ENCODE measurements at places on chromosomes 1 and 21. TPM values are rescaled to one million over a fixed set of nuclear protein-coding genes. Genes with fewer than 3 reads are reported as not detected.

GRCh38 chr21:32186804-32187203 lies 92.0 kb downstream of the MIS18A start:
- H3K36me3 ChIP-seq, result no peaks in the 10 kb centered on the region
- no peak overlapping the region for H3K27ac ChIP-seq
- H3K27me3 ChIP-seq, result no peaks in the 10 kb centered on the region

DNA sequence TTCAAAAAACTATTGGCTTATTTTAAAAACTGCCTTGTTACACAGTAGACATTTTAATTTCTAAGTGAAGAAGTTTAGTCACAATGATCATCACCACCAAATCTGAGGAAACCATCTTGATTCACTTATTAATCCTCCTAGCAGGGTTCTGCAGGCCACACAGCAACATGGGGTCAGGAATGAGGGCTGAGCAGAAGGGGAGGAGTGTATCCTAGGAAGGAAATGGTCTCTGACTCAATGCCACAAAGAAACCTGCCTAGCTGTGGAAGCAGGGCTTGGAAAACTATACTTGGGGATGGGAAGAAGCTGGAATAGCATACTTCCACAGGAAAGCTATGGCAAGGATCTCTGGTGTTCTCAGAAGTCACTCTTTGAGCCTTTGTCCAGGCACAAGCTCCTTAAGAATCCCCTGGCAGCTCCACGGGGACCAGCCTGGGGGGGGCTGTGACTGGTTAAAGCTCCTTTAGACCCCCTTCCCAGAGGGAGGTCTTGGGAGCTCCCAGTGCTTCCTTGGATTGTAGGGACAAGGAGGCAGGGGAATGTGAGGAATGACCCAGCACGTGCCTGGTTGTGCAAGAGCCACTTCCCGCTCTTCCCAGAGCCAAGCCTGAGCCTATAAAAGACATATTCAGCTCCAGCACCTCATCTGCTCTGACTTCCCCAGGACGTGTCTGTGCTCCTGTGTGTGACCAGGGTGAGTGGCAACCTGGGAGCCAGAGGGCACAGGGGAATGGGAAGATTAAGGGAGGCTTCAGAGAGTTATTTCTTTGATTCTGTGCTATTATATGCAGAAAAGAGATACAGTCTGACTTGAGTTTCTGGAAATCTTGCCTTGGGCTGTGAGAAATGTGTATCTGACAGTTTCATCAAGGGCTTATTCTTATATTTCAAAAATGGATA lies at the start of gene LCE2A:
LCE2A (plus strand) TSS at position 645 of the 900 bp plus-strand sequence. CDS start 557 bp downstream, outside the sequence.
- no peaks in the 10 kb centered on the region for H3K36me3 ChIP-seq
- H3K27me3 ChIP-seq, result no peaks in the 10 kb centered on the region
- no peaks in the 10 kb centered on the region for H3K4me1 ChIP-seq
- no peak for DNase-seq

DNA sequence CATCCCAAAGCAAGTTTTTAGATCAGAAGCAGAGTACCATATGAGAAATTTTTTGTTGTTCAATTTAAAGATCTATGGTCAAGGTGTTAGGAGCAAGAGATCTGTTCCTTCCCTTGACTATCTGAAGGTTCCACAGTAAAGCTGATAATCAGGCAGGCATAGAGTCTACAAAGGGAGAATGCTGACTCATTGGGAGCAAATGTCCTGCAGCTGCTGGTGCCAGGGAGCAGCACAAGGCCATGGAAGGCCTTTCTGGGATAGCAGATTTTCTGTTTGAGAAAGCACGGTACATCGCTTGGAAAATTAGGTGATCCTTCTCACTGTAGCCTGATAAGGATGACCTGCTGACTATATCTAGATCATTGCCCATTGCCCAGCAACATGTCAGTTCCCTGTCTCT lies 210.1 kb upstream of the C1orf87 start:
- no peaks in the 10 kb centered on the region for H3K36me3 ChIP-seq
- H3K27ac ChIP-seq, result no peak overlapping the region
- DNase-seq, result no peak

- no peaks in the 10 kb centered on the region for H3K36me3 ChIP-seq
- no peak for DNase-seq
- no peaks in the 10 kb centered on the region for H3K27me3 ChIP-seq
- no peak overlapping the region for H3K4me3 ChIP-seq
- peaks cover 23% of the 10 kb centered on the region for H3K4me1 ChIP-seq
- no peak overlapping the region for H3K27ac ChIP-seq
These were observed 5.1 kb upstream of the CCN1 start for GRCh38 chr1:85575363-85575995.

DNA sequence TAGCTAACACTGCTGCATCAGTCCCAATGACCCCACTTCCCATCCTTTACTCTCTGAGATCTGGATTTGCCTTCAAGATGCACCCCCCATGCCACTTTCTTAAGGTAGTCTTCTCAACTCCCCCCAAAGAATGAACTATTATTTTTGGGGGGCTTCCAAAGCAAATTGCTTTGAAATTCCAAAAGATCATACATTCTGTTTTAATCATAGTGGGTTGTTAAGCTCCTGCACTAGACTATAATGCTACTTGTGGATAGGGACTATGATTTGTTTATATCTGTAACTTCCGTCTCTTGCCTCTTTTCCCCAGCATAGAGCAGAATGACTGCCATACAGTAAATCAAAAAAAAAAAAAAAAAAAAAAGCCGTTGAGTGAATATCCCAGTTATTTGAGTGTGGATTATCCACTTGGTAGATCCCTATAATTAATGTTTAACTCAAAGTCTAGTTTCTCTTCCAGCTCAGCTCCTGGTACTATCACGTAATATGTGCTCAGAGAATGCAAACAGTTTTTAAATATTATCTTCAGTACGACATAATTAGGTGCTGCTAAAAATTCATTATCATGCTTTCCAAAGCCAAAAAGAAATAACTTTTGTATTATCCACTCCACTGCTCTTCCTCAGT lies 26.9 kb downstream of the KIRREL1 start:
- peak overlapping the region; percentile 79 for H3K27ac ChIP-seq
- H3K4me1 ChIP-seq, result peaks cover 73% of the 10 kb centered on the region
- no peaks in the 10 kb centered on the region for H3K36me3 ChIP-seq
- H3K27me3 ChIP-seq, result no peaks in the 10 kb centered on the region

GRCh38 chr1:110673197-110673701 lies 1.5 kb downstream of the KCNA3 start:
- peaks cover 39% of the 10 kb centered on the region for H3K27me3 ChIP-seq
- H3K36me3 ChIP-seq, result no peaks in the 10 kb centered on the region
- DNase-seq, result no peak
- H3K4me1 ChIP-seq, result peaks cover 5% of the 10 kb centered on the region
- H3K4me3 ChIP-seq, result peak overlapping the region; percentile 56
- H3K27ac ChIP-seq, result peak overlapping the region; percentile 61

DNA sequence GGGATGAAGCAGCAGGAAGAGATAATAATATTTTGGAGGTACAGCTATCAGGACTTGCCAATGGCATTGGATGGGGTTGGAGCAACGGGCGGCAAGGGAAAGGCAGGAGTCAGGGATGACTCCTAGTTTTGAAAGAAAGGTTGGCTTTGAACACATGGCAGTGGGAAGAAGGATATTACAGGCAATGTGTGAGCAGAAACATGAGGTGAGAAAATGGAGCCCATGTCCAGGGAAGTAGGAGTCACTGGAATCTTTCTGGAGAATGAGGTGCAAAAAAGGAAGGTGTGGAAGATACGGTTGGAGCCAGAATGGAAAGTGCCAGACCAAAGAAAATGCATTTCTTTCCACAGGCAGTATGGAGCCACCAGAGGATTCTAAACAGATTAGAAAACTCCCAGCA lies 288.5 kb upstream of the KAZN start:
- no peaks in the 10 kb centered on the region for H3K4me1 ChIP-seq
- no peak overlapping the region for H3K27ac ChIP-seq
- no peak overlapping the region for H3K4me3 ChIP-seq
- H3K27me3 ChIP-seq, result no peaks in the 10 kb centered on the region
- DNase-seq, result no peak

DNA sequence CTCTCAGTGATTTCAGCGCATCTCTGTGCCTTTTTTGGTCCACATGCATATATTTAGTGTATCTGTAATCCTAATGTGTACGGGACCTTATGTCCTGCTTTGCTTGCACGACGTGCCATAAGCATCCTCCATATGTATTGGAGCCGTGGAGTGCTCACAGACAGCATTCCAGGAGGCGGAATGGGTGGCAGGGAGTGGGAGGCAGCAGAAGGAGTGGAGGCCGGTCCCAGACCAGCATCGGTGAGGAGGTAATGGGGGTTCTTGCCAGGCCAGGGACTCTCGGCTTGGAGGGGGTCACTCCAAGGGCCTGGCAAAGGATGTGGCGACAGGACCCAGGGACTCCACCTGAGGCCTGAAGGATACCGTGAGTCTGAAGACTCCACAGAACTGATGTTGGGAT lies 185.0 kb downstream of the CAMTA1 start:
- DNase-seq, result no peak
- H3K27me3 ChIP-seq, result peaks cover 19% of the 10 kb centered on the region
- H3K36me3 ChIP-seq, result no peaks in the 10 kb centered on the region

DNA sequence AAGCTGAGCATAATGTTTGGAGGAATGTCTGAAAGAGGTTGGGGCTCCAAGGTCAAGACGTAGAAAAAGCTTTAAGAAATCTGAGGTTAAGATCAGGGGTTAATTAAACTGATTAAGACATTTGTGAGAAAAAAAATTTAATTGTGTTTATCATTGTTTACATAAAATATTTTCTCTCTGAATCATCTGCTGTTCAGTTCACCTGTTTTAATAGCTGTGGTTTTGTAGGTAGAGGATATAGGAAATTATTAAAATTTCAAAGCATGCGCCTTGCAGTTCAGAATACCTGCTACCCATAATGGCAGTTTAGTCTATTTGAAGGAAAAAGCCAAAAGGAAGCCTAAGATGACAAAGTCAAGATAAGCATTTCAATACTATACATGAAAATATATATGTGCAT lies 153.2 kb downstream of the SPATA46 start:
- H3K4me3 ChIP-seq, result no peak overlapping the region
- H3K36me3 ChIP-seq, result no peaks in the 10 kb centered on the region
- peaks cover 5% of the 10 kb centered on the region for H3K4me1 ChIP-seq
- no peaks in the 10 kb centered on the region for H3K27me3 ChIP-seq

- H3K27ac ChIP-seq, result no peak overlapping the region
- no peak for DNase-seq
- H3K27me3 ChIP-seq, result no peaks in the 10 kb centered on the region
- H3K4me3 ChIP-seq, result no peak overlapping the region
- H3K36me3 ChIP-seq, result no peaks in the 10 kb centered on the region
- H3K4me1 ChIP-seq, result peaks cover 8% of the 10 kb centered on the region
These were observed 203.4 kb downstream of the TNR start for GRCh38 chr1:175539986-175540385.

DNA sequence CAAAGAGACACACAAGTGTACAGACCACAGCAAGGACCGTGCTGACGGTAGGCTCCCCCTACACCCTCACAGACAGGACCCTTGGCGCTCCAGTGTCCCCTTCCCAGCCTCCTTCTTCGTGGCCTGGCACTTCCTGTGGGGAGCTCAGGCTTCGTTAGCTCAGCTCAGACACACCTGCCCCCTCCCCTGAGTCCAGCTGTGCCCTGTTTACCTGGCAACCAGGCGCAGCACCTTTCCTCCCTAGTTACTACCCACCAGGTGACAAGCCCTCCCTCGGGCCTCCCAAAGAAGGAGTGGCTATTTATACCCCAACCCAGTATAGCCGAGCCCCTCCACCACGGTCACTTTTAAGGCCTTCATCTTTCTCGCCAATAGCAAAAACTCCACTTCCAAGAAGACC lies 4.7 kb downstream of the CELF3 start:
- H3K36me3 ChIP-seq, result no peaks in the 10 kb centered on the region
- H3K4me3 ChIP-seq, result no peak overlapping the region
- no peak for DNase-seq
- peaks cover 21% of the 10 kb centered on the region for H3K27me3 ChIP-seq

- H3K27ac ChIP-seq, result peak overlapping the region; percentile 6
- peaks cover 20% of the 10 kb centered on the region for H3K4me1 ChIP-seq
- DNase-seq, result peak; percentile 46
- H3K27me3 ChIP-seq, result no peaks in the 10 kb centered on the region
These were observed 19.6 kb upstream of the SLC26A9 start for GRCh38 chr1:205962821-205963221.

- H3K27me3 ChIP-seq, result no peaks in the 10 kb centered on the region
- H3K36me3 ChIP-seq, result no peaks in the 10 kb centered on the region
- no peaks in the 10 kb centered on the region for H3K4me1 ChIP-seq
- no peak overlapping the region for H3K4me3 ChIP-seq
These were observed 537.0 kb downstream of the NEGR1 start for GRCh38 chr1:71745326-71745725.

GRCh38 chr21:34276711-34277425 lies 86.9 kb upstream of the KCNE2 start:
- H3K4me1 ChIP-seq, result no peaks in the 10 kb centered on the region
- H3K27ac ChIP-seq, result no peak overlapping the region
- H3K4me3 ChIP-seq, result no peak overlapping the region
- no peaks in the 10 kb centered on the region for H3K27me3 ChIP-seq
- no peak for DNase-seq

DNA sequence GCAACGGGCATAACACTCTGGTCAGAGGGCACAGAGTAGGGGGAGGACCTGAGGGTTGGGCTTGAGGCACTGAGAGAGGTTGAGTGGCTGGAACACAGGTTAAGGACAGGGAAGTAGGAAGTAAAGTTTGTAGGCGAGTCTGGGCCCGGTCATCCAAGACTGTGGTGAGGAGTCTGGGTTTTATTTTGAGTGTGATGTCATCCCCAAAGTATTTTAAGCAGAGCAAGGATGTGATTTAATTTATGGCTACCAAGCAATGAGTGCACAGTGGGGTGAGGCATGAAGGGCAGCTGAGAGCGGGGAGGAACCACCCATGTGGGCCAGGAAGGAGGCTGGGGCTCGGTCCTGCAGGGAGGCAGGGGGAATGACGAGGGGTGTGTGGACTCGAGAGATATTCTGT lies 11.2 kb upstream of the VWA5B1 start:
- DNase-seq, result no peak
- H3K27me3 ChIP-seq, result peaks cover 10% of the 10 kb centered on the region
- no peak overlapping the region for H3K27ac ChIP-seq
- no peaks in the 10 kb centered on the region for H3K4me1 ChIP-seq

DNA sequence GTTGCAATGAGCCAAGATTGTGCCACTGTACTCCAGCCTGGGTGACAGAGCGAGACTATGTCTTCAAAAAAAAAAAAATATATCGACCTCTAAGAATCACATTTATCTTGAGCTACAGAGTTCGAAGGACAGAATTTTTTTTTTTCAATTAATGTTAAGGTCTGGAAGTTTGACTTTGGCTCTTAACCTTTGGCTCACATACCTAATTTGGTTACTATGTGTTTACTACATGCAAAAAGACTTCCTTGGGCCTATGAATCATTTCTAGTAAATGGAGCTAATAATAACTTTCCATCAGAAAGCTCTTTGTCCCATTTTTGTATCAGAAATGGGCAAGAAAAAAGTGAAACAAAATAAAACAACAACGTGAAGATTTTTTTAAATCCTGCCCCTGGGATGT lies 351.2 kb downstream of the SMYD3 start:
- no peak overlapping the region for H3K4me3 ChIP-seq
- H3K36me3 ChIP-seq, result no peaks in the 10 kb centered on the region
- peaks cover 5% of the 10 kb centered on the region for H3K4me1 ChIP-seq
- DNase-seq, result no peak
- no peaks in the 10 kb centered on the region for H3K27me3 ChIP-seq

- H3K36me3 ChIP-seq, result peaks cover 34% of the 10 kb centered on the region
- peaks cover 13% of the 10 kb centered on the region for H3K4me1 ChIP-seq
- H3K27me3 ChIP-seq, result no peaks in the 10 kb centered on the region
- H3K27ac ChIP-seq, result peak overlapping the region; percentile 36
- H3K4me3 ChIP-seq, result no peak overlapping the region
These were observed 9.8 kb downstream of the ATP8B2 start for GRCh38 chr1:154335025-154335714.

- no peaks in the 10 kb centered on the region for H3K36me3 ChIP-seq
- H3K4me1 ChIP-seq, result peaks cover 5% of the 10 kb centered on the region
These were observed 9.9 kb downstream of the OPTC start for GRCh38 chr1:203503836-203504235.

The PRMT6 gene
- total RNA-seq, result 11.1 TPM

The LCE2B gene
- total RNA-seq, result not detected

The RBM15 gene
- total RNA-seq, result 22.1 TPM

The OR2T2 gene
- total RNA-seq, result not detected

The AKR7A3 gene
- 0.43 TPM for total RNA-seq

The OR2L5 gene
- not detected for total RNA-seq

The SYNC gene
- 16.9 TPM for total RNA-seq

Data from upper lobe of right lung (tissue), 1 donor.